ENCODE measurements at places on chromosomes 2 and 18. TPM values are rescaled to one million over a fixed set of nuclear protein-coding genes. Genes with fewer than 3 reads are reported as not detected.

PARD6G gene
- 28.3 TPM for total RNA-seq

GRCh38 chr2:158905784-158906183 lies 62.7 kb upstream of the TANC1 start:
- H3K36me3 ChIP-seq: no peaks in the 10 kb centered on the region
- H3K4me1 ChIP-seq: peaks cover 19% of the 10 kb centered on the region
- no peak for DNase-seq
- H3K4me3 ChIP-seq: no peak overlapping the region

SLC8A1 gene
- 4.7 TPM for total RNA-seq

GKN2 gene
- total RNA-seq: not detected

DNA sequence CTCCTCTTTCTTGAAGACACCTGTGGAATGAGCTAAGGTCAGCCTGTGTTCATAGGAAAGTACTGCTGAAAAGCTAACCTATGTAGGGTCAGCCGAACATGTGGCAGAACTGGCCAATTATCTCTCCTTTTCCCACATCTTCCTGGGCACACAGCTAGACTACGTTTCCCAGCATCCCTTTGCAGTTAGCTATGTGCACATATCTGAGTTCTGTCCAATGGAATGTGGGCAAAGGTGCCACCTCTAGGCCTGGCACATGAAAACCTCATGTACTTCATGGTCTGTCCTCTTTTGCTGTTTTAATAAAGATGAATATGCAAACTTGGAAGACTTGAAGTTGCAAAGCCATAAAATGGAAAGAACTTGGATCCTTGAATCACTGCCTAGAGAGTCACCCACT lies 352.6 kb downstream of the TNS1 start:
- no peaks in the 10 kb centered on the region for H3K27me3 ChIP-seq
- DNase-seq: no peak

DNA sequence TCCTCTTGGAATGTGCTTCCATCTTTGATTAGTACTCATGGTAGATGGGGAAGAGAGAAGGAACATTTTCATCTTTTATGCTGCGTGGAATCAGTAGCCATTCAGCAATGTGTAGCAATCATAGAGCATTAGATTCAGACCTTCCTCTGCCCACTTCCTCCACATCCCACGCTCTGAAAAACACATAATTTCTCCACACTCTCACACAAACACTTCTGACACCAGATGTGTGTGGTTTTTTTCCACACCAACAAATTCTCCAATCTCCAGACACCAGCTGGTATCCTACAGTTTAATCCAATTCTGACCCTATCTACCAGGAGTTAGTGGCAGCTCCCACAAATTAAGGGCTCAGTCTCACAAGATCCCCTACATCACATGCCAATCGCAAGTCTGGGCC lies 103.3 kb downstream of the AOX1 start:
- no peak for DNase-seq
- peaks cover 5% of the 10 kb centered on the region for H3K36me3 ChIP-seq
- no peaks in the 10 kb centered on the region for H3K27me3 ChIP-seq
- no peak overlapping the region for H3K4me3 ChIP-seq

Measured in neural crest cell (in vitro differentiated cells).